ENCODE measurements at places on chromosomes 4 and X.
A peak's percentile ranks its signal among the peaks of the same experiment; 100 is the strongest.

DNA sequence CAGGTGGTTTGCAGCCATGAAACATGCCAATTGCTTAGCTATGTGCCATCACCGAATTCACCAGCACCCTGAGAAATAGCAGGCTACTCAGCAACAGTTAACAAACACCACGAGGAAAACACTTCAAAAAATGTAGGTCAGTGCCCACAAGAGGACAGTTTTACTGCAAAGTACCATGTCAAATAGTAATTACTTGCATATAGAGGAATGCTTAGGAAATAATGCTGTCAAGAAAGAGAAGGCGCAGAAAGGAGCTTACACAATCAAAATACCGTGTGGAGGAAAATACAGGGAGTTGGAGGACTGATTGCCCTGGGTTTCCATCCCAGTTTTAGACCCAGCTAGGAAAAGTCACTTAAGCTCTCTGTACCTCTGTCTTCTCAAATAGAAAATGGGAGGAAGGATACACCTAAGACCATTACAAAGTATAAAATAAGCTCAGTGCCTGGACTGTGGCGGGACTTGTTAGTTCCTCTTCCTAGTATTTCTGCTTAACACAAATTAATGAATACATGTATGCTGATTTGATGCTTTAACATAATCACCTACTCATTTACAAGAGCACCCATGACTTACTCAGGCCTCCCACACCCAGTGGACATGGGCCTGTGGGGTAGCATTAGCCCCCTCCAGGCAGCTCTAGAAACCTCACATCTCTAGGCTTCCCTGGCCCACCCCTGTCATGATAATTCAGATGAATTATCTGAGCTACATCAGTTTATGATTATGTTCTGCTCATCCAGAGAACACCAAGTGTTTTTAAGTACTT lies 44.5 kb upstream of the IL21 start:
- no peak for DNase-seq

DNA sequence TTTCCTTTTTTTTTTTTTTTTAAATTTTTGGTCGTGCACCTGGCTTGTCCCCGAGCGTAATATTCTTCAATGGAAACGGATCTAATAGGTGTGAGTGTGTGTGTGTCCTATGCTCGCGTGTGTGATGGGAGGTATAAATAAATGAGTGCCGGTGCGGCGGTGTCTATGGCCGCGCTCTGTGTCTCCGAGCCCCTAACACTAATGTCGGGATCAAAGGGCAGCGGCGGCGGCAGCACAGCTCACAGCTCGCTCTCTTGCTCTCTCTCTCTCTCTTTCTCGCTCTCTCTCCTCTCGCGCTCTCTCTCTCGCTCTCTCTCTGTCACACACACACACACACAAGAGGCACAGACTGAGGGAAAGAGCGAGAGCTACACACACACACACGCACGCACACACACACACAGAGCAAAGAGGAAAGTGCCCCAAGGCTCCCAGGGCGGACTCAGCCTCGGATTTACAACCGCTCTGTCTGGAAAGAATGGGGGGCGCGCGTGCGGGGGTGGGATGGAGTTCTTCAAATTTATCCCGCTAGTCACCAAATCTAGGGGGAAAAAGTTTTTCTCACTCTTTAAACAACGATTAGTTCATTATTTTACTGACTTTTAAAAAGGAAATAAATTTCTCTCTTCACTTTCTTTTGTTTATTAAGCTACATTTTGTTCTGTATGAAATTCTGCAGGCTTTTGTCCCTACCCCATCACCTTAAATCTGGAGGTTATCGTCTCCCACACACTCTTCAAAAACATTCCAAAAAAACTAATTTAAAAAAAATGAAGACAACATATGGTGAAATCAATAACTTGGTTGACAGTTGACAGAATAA lies at the start of gene ZNF827:
ZNF827 (minus strand) TSS at position 206 of the 823 bp plus-strand sequence. CDS start 416 bp downstream, outside the sequence.
- peak; percentile 68 for DNase-seq

- DNase-seq: no peak
These were observed 196.8 kb upstream of the ANXA3 start for GRCh38 chr4:78354782-78355181.

DNA sequence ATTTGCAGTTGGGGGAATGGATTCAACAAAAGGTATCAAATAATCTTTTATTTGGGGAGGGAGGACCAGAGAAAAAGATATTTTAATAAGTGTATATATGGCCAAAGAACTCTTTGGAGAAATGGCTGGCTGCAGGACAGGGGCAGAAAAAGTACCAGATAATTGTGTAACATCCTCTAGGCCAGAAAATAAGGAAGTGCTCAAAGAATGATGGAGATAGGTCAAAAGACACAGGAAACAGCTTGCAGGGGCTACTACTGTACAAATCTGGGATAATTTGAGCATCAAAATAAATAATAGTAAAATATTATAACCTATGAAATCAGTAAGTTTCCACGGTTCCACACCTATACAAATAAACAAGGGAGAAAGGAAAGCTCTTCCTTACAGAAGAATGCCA lies 34.8 kb downstream of the KLHL5 start:
- DNase-seq: no peak

GRCh38 chr4:184812651-184813181 lies 13.1 kb downstream of the ACSL1 start:
- DNase-seq: no peak

DNA sequence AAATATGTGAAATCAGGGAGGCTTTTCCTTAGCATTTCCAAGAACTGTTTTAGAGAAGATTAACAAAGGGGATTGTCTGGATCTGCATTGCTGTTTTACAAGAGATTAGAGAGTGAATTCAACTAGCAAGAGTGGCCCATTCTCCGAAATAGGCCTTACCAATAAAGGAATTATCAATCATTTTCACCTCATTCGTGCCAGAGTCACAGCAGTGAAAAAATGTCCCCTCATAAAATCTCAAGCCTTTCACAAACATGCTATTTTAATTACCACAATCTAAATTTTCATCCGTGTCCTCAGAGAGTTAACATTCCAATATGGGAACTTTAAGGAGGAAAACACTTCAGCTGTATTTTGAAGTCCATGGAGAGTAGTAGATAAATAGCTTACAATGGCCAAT lies 979.6 kb downstream of the RPA4 start:
- DNase-seq: no peak

DNA sequence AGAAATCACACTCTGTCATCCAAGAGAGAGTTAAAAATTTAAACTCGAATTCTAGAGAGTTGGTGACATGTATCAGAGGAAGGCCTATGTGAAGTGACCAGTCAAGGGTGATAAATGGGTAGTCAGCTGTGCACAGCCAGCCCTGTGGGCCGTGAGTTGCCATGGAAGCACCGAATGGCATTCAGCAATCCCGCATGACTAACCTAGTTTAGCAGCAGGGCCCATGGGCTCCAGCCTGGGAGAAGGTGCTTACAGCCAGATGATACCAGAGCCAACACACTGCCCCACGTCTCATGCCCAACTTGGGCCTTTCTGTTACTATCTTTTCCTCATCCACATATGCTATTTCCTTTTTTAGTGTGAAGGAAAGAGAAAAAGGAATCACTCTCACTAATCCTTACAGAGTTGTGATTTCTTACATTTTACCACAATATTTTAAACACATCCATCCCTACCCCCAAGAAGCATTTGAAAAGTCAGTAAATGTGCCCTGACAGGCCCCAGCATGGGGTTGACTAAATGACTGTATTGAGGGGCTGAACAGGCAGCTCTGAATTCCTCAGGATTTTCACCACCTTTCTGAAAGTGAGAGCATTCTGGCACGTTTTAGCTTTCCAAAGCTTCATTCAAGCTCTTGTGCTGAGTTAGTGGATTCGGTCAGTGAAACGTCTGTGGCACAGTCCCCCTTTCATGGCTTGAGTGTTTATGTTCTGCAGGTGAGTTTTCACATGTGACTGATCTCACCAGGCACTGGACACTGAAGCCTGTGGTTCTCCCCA lies 104.2 kb downstream of the AFF1 start:
- no peak for DNase-seq

DNA sequence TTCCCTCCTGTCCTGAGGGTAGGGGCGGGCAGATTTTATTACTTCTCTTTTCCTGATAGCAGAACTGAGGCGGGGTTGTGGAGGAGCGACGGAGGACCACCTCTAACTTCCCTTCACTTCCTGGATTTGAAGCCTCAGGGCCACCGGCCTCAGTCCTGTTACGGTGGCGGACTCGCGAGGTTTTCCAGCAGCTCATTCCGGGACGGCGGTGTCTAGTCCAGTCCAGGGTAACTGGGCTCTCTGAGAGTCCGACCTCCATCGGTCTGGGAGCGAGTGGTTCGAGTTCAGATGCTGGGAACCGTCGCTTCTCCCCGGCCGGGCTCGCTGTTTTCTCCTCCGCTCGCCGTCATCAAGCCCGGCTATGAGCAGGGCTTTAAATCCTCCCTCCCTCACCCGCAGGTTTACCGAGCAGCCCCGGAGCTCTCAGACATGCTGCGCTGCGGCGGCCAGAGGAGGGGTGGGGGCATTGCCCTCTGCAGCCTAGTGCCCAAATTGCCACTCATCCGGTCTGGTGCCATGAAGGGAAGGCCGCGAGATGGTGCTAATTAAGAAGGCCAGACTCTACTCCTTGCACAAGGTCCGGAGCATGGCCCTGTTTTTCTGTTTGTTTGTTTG lies 23.3 kb downstream of the HAND2 start:
- DNase-seq: no peak

GRCh38 chr4:100790836-100791615 lies 273.2 kb upstream of the EMCN start:
- DNase-seq: no peak

DNA sequence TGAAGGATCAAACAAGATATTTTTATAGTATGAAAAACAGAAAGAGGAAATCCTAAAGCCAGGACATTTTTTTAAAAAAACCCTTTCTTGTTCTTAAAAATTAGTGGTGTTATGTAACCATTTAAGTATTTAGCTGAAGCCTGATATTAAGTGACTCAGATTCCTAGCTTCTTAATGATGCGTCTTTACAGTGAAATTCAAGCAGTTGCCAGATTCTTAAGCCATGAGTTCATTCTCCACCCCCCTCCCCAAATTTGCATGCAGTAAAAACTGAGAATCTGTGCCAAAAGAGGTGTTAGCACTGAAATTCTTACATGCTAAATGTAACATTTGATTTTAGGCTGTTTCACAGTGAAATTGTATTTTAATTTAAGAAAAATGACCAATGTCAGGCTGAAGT lies 180.8 kb downstream of the RAPGEF2 start:
- no peak for DNase-seq

DNA sequence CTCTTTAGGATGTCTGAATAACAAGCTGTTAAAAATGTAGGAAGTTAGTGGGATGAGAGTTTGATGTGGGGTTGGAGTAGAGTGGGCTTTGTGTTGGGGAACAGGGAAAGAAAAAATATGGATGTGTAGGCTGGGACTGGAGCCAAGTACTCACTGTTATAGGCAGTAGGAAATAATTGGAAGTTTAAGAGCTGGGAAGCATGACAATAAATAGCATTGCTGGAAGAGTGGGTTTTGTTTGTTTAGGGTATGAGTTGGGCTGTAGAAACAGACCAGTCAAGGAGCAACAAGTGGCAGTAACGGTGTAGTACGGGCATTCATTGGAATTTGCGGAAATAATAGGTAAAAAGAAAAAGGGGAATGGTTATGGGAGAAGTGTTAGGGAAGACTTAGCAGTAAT lies 81.6 kb downstream of the KDM6A start:
- no peak for DNase-seq
